Right hindlimb (tissue), 1 donor: ENCODE measurements at places on chromosomes 6 and 20.
A peak's percentile ranks its signal among the peaks of the same experiment; 100 is the strongest.

DNA sequence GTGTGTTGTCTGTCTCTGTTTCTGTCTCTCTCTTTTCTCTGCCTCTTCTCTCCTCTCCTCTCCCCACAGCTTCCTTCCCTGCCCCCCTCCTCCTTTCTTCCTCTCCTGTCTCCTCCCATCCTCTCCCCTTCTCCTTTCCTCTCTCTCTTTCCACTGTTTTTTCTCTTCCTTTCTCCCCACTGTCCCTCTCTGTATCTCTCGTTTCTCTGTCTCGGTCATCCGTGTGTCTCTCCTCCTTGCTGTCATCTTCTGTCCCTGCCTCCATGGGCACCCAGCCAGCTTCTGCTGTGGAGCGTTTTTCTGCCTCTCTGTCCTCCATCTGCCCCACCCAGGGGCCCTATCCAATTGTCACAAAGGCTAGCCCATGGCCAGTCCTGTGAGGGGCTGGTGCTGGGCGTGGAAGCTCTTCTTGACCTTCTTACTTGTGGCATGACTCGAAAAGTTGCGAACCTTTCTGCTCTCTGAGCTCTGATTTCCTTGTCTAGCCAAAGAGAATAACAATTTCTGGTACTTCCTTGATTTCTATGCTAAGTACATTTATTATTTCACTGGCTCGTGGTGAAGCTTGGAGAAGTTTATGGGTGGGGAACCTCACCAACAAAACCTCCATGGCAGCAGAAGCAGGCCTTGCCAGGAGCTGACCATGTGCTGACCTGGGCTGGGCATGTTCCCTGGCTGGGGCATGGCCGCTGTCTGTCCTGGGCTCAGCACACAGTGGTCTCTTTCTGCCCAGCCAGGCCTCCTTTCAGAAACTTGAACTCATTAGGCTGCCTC is 69.3 kb downstream of the CEBPB start:
- no peak for DNase-seq

GRCh38 chr6:49646130-49646824 is 9.6 kb upstream of the RHAG start:
- no peak for DNase-seq

- no peak for DNase-seq
Observed at GRCh38 chr20:2139250-2139649, 37.6 kb downstream of the STK35 start.

GRCh38 chr6:51396583-51396982 is 577.9 kb downstream of the TFAP2B start:
- DNase-seq: no peak

DNA sequence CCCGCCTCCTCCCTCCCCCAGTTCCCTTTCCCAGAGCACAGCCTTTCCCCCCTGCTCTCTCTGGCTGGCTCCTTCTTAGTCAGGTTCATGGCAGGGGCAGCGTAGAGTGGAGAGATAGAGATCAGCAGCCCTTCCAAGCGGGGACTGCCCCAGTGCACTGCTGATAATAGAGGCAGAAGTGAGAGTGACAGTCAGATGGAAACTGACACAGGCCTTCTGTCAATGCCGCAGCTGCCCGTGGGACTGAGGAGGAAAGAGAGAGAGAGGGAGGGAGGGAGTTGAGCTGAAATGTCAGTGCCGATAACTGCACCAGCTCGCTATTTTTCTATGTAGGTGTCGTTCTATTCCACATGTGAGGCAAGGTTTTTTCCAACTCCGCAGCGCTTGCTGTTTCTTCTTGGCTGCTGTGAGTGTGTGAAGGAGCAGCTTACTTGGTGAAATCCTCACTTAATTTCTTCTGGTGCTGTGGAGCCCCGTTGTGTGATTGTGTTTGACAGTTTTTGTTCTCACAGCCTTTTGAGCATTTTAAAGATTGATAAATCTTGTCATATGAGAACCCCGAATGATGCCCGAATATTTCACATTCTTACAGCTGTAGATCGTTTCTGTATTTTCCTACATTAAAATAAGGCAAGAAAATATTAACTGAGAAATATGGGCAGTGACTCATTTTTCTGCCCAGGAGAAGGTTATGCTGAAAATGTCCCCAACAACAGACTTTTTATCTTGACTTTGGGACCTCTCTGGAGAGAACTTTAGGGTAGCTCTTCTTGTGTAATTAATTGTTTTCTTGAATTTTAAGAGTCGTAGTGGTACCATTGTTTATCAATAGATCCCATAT is 386.4 kb upstream of the MMS22L start:
- DNase-seq: peak; percentile 24

DNA sequence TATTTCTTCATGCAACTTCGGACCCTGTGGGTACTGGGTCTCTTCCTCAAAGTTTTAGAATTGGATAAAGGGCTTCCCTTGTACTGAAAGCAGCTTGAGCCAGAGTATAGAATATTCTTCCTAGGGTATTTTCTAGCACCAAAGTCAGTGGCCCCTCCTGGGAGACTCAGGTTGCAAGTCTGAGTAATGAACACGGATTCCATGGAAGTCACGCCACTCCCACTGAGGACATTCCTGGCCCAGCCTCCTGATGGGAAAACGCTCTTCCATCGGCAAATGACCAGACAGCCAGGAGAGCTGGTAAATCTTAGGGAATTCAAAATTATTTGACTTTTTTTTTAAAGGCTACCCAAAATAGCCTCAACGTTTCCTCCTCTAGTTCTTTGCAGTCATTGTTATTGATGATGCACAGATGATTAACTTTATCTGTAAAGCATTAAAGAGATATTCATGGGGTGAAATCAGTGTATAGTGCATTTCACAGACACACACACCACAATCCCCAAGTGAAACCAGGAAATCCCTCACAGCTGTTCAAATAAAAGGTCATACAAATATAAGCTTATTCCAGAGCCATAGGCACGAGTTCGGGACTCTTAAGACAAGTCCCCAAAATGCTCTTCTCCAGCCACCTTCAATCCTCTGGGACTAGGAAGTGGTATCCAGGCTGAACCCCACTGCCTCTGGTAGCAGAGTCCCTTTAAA is 248.8 kb downstream of the SOD2 start:
- DNase-seq: peak; percentile 86

GRCh38 chr6:136880748-136881460 is 41.2 kb upstream of the SLC35D3 start:
- no peak for DNase-seq

GRCh38 chr6:53727748-53728147 is 62.2 kb upstream of the KLHL31 start:
- DNase-seq: no peak

GRCh38 chr6:54100411-54101006 is 10.7 kb upstream of the MLIP start:
- DNase-seq: no peak

- DNase-seq: no peak
Observed at GRCh38 chr6:110509617-110510241, 33.3 kb upstream of the SLC22A16 start.

GRCh38 chr6:38153798-38154345 is 334.3 kb downstream of the ZFAND3 start:
- DNase-seq: no peak

DNA sequence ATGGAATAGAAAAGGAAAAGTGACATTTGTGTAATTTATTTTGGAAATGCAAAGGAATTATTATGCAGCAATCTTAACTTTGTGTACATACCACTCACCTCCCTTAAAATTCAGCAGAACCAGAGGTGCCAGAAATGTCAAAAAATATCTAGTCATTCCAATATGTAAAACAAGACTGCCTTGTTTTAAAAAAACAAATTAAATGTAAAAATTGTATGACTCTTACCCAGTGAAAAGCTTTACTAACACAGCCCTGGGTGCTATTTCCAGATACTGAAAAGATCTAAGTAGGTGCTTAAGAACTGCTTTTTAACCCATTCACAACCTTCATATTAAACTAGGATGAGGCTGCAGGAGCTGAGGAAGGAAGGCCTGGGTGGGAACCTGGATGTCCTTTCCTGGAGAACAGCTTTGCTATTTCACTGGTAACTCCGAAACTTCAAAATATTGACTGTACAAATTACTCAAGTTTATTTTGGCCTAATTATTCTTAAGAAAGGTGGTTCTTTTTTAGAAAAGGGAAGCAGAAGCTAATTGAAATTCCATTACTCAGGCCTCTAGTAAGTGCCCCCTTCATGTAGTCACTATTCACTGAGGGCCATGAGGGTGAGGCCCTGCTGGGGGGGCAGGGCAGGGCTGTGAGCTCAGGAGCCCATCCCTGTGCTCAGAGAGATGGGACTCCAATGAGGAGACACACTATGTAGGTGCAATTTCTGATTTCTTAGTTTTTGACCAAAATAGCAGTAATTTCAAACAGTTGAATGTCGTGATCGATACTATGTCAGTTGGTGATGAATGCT is 139.6 kb downstream of the MAP3K4 start:
- no peak for DNase-seq

DNA sequence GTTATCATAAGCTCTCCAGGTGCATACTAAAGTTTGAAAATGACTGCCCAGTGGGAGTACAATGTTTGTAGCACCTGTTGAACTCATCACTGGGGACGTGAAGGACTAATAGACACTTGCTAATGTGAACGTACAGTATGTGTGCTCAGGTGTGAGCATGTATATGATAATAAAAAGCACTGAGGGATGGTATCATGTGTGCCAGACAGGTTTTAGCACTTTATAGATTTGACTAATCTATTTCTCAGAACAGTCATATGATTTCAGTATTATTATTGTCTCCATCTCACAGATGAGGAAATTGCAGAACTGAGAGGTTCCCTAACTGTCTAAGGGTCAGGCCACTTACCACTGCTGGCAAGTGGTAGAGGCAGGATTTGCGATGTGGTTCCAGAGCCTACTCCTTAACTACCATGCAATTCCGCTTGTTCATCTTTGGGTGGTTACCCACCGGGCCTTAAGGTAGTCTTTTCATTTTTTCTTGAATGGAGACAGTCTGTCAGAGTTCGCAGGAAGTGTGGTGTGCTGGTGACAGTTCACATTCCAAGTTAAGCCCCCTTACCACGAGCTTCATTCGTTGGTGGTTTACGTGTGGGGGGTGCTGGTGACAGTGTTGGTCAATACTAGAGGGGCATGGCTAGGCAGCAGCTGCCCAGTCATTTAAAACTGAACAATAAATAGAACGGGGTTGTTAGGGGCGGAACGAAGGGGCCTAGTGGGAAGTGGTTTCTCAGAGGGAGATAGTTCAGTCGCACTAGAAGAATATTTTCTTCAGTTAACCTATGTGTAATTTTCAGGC is 46.8 kb downstream of the RREB1 start:
- DNase-seq: no peak

- DNase-seq: no peak
Observed at GRCh38 chr6:125469915-125470314, 168.1 kb upstream of the HDDC2 start.

DNA sequence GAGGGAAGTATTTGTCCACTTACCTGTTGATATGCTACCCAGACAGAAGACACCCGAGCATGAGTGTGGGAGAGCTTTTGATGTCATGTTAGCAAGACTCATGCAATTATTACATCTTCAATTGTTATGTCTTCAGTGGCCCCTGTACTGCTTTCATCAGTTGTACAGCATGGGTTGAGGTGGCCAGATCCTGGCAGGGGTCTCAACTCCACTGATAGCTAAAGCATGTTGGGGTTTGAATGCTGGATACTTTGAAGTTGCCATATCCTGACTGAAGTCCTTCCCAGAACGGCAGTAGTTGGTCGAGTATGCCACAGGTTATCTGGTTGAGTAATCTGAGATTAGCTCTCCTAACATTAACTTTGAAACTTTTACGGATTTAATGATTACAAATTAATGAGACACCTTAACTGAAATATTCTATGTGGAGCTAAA is 46.7 kb downstream of the LRRN4 start:
- no peak for DNase-seq

DNA sequence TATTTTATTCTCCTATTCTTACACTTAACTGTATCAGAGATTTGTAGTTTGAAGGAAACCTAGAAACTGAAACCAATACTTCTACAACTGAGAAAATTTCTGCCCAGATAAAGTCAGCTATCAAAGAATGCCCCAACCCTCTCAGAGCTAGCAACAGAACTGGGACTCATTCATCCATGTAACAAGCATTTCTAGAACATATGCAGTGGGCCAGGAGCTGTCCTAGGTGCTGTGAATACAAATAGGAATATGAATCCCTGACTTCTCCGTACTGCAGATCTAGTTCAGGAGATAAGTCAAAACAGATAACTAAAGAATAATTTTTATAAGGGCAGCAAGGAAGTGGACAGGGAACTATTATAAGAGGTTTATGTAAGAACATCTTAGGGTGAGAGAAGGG is 654.1 kb upstream of the NOX3 start:
- no peak for DNase-seq

GRCh38 chr6:106539936-106540335 is 89.4 kb downstream of the RTN4IP1 start:
- DNase-seq: no peak

GRCh38 chr20:4300401-4300800 is 285.0 kb upstream of the RNF24 start:
- no peak for DNase-seq

- no peak for DNase-seq
Observed at GRCh38 chr6:168866534-168866933, 387.1 kb downstream of the THBS2 start.

- no peak for DNase-seq
Observed at GRCh38 chr6:37177077-37177934, 7.4 kb downstream of the PIM1 start.

DNA sequence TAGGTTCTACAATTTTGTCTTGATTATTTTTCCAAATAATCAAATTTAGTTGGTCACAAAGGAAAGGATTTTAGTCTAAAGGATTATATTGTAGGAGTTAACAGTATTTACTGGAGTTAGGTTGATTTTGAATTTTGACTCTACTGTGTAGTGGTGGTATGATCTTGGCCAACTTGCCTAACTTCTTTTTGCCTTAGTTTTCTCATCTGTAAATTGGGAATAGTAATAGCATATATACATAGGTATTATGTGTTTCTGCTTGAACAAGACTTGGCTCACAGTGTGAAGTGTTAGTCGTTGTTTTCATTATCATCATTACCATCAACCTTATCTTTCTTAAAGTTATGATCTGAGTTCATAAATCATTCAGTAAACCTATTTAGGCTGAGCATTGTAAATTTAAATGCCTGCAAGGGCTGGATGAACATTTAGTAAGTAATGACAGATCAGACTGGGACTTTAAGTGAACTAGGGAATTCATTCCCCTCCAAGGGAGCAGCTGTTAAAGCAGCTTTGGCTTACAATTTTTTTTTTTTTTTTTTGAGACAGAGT is 11.2 kb downstream of the ITCH start:
- DNase-seq: no peak

DNA sequence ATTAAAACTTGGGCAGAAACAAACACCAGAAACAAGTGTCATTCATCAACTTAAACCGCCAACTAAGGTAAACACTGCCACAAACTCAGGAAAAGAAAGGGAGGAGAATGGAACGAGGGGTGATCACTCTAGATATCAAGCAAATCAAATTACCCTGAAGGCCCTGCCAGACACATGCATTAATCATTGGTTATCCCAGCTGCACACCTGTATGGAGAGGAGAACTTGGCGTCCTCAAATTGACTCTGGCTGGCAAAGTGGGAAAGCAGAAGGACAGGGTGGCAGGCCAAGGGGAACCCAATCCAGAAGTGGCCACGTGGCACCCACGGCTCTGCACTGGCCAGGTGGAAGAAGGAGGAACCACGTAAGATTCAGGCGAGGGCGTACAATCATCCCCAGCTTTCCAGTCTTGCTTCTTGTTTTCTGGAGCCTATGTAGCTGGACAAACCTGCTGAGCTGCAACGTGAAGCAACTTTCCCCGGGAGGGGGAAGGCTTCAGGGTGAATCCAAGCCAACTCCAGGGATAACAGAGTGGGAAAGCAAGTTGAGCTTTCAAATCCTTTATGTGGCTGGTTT is 156.2 kb upstream of the JARID2 start:
- DNase-seq: peak; percentile 35
